Mesenchymal stem cell (in vitro differentiated cells and primary cell): ENCODE measurements at places on chromosomes 12 and 14.

DNA sequence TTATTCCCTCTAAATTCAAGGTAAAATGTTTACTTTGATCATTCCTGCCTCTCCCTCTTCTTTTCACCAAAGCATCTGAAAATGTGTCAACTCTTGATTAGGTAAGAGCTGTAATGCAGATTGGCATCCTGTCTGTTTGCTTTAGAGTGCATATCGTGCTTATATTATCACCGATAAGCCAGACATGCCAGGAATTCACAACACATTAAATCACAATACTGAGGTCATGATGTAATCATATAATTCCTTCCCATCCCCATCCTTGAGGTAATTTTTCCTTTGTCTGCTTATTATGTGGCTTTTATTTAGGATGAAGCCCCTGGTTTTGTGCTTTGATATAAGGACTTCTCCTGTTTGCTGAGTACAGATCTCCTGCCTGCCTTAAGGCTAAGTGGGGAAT lies 10.2 kb downstream of the DDX47 start:
- no peak for DNase-seq

- DNase-seq: no peak
Observed at GRCh38 chr12:94736004-94736403, 85.6 kb upstream of the TMCC3 start.

DNA sequence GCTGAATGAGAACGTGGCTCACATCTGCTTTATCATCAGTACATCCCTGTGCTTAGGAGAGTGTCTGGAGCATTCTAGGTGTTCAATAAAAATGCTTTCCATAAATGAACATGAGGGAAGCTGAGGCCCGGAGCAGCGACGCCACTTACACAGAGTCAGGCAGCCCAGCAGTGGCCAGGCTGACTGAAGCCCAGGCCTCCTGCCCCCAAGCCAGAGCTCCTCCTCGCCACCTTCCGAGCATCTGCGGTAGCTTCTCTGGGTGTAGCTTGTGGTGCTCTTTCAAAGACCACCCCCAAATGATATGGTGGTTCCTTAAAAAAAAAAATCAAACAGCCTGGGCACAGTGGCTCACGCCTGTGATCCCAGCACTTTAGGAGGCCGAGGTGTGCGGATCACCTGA lies 88.8 kb downstream of the FBXL14 start:
- DNase-seq: no peak

DNA sequence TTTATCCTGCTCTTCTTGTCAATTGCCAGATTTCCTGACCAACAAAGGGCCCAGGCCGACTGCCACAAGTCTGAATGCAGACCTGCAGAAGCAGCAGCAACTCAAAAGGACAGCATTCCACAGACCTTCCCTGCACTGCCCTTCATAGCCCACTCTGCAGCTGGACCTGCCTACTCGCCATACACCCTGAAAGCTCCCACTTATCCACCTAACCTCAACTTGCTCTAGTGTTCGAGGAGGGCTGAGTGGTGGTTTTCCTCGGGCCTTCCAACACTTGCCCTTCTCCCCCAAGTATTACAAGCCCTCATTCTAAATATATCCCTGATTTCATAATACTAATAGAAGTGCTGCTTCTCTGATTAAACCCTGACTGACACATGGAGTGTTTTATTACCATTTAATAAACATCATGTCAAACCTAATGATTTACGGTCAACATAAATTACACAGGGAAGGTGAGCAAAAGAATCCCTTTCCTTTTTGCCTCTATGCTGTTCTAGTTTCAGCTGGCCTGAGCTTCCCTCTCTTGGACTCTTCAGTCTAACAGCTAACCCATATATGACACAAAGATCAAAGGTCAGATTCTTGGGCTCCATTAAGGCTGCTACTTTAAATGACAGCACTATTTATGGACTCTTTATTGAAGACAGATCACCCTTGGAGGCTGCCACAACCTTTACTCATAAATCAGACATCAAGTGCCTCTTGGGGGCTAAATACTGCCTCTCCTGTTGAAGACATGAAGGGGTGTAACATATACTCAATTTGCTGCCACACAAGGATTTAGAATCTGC lies 1546.9 kb upstream of the TMEM132C start:
- DNase-seq: no peak

DNA sequence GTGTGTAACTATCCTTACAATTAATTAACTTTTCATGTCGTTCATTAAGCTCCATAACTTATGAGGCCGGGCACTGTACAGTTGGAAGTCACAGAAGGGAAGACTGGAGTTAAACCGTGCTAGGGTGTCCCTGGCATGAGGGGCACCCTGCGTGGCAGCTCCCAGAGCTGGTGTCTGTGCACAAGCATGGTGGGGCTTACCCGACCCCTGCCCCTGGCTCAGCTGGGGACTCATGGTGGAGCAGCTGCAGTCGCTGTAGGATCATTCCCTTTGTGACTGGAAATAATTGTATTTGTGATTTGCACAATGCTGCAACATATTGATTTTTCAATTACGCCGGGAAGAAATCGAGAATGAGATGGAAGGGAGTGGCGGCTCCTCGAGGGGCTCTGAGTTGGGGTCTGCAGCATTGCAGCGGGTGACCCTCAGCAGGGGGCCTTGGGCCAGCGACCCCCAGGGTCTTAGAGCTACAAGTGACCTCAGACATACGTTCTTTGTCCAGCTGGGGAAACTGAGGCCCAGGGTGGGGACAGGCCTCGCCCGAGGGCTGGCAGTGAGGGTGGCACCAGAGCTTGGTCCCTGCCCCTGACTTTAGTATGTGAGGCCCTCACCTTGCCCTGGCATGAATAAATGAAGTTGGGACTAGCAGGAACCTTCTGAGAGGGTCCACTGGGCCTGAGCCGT lies 125.4 kb downstream of the KIF26A start:
- DNase-seq: no peak

GRCh38 chr12:49198431-49199155 lies 9.7 kb upstream of the TUBA1A start:
- DNase-seq: peak; percentile 46

GRCh38 chr12:115191342-115191741 lies 507.4 kb upstream of the TBX3 start:
- DNase-seq: no peak

- DNase-seq: no peak
Observed at GRCh38 chr14:62796431-62796830, 248.8 kb downstream of the KCNH5 start.

DNA sequence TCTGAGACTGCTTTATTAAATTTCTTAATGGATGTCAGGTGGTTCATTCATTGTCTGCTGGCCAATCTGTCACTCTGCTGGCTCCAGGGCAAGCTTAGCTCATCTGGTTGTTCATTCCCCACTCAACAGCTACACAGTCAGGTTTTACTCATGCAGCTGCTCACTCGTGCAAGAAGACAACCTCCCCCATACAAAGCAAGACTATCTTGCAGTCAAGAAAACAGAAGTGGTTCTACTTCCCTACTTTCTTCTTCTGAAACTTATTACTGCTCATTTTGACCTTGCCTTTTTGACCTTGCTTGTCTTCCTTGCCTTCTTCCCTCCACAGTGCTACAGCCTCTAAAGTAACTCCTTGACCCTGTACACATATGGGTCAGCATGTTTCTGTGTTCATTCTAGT lies 277.9 kb downstream of the SSPN start:
- no peak for DNase-seq

DNA sequence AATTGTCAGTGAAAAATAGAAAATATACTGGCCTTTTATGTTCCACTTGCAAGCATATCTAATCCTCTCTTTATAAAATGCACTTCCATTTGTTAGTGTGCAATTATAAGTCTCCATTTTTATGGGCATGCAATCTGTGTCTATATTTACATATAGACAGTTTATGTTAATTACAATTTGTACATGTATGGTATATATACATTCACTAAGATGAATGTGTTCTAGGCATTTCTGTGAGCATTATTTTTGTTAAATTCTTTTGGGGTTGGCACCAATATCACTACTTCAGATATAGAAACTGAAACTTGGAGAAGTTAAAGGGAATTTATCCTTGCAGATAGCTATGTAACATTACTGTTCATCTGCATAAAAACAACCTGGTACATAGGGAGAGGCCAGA lies 470.8 kb upstream of the LMO3 start:
- DNase-seq: no peak

GRCh38 chr14:68333262-68333661 lies 459.6 kb downstream of the ZFP36L1 start:
- no peak for DNase-seq

- DNase-seq: no peak
Observed at GRCh38 chr12:103865151-103865730, 24.2 kb upstream of the NT5DC3 start.

GRCh38 chr12:11016937-11017336 lies 5.5 kb downstream of the TAS2R19 start:
- no peak for DNase-seq

GRCh38 chr14:70622111-70622712 lies 19.5 kb upstream of the TTC9 start:
- peak; percentile 56 for DNase-seq

- DNase-seq: no peak
Observed at GRCh38 chr14:31592631-31593030, 31.4 kb downstream of the NUBPL start.

DNA sequence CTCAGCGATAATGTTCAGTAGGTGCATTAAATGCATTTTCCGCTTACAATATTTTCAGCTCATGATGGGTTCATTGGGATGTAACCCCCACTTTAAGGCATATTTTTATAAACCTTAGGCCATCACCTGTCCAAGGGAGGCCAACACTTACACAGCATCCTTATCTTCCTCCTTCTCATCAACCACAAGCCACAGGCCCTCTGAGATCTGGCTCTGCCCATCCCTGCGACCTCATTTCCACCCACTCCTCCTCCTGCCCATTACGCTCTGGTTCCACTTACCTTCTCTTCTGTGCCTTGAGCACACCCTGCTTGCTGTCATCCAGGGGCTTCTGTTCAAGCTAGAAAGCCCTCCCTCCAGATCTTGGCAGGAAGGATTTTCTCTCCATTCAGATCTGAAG lies 93.2 kb downstream of the EGLN3 start:
- DNase-seq: no peak

DNA sequence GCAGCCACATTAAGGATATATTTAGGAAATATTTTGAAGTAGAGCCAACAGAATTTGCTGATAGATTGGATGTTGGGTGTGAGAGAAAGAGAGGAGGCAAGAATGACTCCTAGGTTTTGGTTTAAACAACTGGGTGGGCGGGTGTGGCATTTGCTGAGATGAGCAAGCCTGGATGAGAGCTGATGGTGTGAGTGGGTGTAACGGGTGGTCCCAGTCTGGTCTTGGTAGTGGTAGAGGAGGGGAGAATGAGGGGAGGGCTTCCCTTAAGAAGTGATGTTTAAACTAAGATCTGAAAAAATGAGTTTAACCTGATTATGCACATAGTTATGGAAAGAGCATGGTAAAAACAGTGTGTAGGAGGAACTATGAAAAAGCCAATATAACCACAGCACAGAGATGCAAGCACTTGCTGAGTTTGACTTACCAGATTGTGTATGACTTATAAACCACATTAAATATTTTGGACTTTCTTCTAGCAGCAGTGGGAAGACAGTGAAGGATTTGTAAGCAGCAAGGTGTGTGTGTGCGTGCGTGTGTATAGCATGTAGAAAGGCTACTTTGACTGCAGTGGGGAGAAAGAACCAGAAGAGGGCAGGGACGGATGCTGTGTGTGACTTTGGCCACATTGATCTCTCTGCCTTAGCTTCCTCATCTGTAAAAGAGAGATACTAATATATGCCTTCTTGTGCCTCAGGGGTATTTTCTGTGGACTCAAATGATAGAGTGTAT lies 139.7 kb downstream of the PRIMA1 start:
- no peak for DNase-seq
